HFFc6 (cell line): ENCODE measurements at places on chromosomes 13 and 19. TPM values are rescaled to one million over a fixed set of nuclear protein-coding genes. Genes with fewer than 3 reads are reported as not detected.

PEAK3 gene
- 0.53 TPM in 1 of 3 replicates, not detected in the others for total RNA-seq

DNA sequence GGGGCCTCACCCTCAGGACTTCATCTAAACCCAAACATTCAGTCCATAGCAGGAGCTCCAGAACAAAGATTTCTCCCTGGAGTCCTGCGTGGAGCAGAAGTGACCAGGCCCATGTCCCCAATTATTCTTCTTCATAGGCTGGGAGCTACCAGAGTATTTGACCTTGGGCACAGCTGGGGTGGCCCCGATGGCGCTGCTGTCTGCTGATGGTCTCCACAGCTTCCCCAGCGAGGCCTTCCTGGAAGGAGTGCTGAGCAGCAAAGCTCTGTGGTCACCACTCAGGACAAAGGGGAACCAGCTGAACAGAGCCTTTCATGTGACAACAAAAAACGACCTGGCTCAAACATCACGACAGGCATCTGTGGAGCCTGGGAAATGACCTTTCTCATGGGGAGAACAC, 62.7 kb upstream of the ARGLU1 start:
- H3K36me3 ChIP-seq, result no peaks in the 10 kb centered on the region
- H3K27me3 ChIP-seq, result peaks cover 20% of the 10 kb centered on the region
- no peaks in the 10 kb centered on the region for H3K4me1 ChIP-seq
- no peak overlapping the region for H3K27ac ChIP-seq
- DNase-seq, result no peak
- no peak overlapping the region for H3K4me3 ChIP-seq

DNA sequence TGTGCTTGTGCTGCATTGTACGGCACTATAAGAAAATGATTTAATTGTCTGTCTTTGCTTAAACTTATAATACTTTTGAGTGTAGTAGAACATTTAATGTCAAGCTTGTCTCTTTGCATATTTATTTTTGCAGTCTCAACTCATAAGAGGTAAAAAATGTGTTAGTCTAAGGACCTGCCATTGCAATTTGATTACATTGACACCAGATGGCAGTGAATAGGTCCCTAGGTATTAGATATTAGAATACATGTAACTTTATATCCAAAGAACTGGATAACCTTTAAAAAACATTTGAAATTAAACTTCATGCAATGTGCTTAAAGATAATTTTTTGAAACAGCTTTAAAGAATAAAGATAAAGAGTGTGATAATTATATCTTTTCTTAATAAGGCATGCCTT, 1421.3 kb downstream of the OLFM4 start:
- DNase-seq, result no peak
- H3K27ac ChIP-seq, result no peak overlapping the region
- no peaks in the 10 kb centered on the region for H3K4me1 ChIP-seq
- H3K27me3 ChIP-seq, result no peaks in the 10 kb centered on the region
- peaks cover 4% of the 10 kb centered on the region; the same call in 1 of the 2 replicates for H3K36me3 ChIP-seq

- peak within 1 kb of the TSS; percentile 99 for H3K4me3 ChIP-seq
- peaks cover 41% of the 10 kb centered on the region for H3K36me3 ChIP-seq
- peak; percentile 98 for DNase-seq
- peaks cover 50% of the 10 kb centered on the region for H3K4me1 ChIP-seq
- peaks cover 4% of the 10 kb centered on the region for H3K27me3 ChIP-seq
- peak within 1 kb of the TSS; percentile 96 for H3K27ac ChIP-seq
These were observed at the start of gene STARD13 for GRCh38 chr13:33285420-33286124. TSS of gene STARD13 (minus strand) at chr13:33285755. CDS start at chr13:33285638, 117 bp downstream.

DNA sequence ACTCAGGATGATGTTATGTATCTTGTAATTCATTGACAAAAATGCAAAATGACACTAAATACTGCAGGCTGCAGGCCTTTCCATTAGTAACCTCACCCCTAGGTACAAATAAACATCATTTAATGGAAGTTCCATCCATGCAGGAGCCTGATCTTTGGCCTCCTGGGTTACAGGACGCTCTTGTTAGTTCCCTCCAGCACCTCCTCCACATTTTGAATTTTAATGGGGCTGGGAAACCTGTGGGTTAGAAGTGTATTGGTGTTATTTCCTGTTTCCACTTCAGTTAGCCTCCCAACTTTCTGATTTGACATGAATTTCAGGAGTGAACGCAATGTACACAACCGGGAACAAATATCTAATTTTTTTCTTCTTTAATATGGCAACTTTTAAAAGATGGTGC, 237.1 kb upstream of the ARGLU1 start:
- no peak for DNase-seq
- H3K27me3 ChIP-seq, result no peaks in the 10 kb centered on the region; the same call in 1 of the 2 replicates
- no peaks in the 10 kb centered on the region for H3K4me1 ChIP-seq

DNA sequence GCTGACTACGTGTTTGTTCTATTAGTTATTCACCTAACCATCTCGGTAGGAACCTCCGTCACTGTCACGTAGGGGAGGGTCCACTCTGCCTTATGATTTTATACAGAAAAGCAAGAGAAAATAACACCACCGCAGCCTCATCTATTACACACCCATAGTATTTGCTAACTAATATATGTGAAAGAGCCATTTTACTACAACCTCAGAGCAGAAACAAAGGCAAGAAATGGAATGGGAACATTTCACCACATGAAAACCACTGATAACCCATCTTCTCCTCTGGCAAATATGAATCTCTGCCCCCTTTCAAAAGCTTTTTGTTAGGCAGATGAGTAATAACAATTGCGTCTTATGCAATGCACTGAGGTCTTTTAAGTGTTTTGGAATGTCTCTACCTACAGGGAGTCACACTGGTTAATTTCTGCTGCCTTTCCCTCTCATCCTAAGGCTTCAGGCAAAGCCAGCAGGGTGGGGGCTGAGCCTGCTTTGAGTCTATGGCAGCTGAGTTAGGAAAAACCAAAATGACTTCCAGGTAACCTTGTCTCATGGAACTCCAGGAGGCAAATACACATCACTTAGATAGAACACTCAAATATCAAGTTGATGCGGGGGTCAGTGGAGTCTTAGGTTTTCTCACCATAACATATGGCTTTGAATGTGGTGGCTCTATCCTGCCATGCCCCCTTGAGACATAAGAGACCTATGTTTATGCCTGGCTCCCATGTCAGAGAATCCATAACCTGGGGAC, 15.0 kb downstream of the TSHZ3 start:
- peak overlapping the region; percentile 53 for H3K27ac ChIP-seq
- peaks cover 78% of the 10 kb centered on the region for H3K4me1 ChIP-seq
- 0 out of 2 replicates have a peak overlapping the region, but pooled peaks have one; percentile 40 for H3K4me3 ChIP-seq

- peaks cover 71% of the 10 kb centered on the region for H3K27me3 ChIP-seq
These were observed 2.5 kb downstream of the IGFL1 start for GRCh38 chr19:46232029-46232428.

SIGLEC10 gene
- not detected in 3 replicates for total RNA-seq

DNA sequence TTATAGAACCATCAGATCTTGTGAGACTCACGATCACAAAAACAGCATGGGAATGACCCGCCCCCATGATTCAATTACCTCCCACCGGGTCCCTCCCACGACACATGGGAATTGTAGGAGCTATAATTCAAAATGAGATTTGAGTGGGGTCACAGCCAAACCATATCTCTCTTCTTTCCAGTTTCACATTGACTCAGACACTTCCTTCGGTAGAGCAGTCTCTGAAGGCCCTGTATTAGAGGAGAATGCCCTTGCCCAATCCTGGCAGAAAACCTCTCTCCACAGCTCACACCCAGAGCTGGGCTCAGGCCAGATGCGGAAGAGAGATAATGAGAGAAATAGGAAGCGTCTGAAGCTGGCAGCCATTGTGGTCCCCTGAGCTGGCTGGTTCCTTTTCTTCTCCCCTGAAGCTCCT, 72.4 kb upstream of the CLDN10 start:
- no peak for DNase-seq
- H3K27ac ChIP-seq, result no peak overlapping the region
- H3K36me3 ChIP-seq, result no peaks in the 10 kb centered on the region
- no peak overlapping the region for H3K4me3 ChIP-seq

GRCh38 chr19:1248786-1249297, 459 bp downstream of the MIDN start:
- peaks cover 12% of the 10 kb centered on the region for H3K4me1 ChIP-seq
- DNase-seq, result no peak
- H3K27ac ChIP-seq, result peak overlapping the region; percentile 86
- H3K4me3 ChIP-seq, result peak overlapping the region; percentile 82
- H3K36me3 ChIP-seq, result peaks cover 12% of the 10 kb centered on the region
